H4 (cell line): ENCODE measurements at places on chromosomes 2 and 18.
A peak's percentile ranks its signal among the peaks of the same experiment; 100 is the strongest.

DNA sequence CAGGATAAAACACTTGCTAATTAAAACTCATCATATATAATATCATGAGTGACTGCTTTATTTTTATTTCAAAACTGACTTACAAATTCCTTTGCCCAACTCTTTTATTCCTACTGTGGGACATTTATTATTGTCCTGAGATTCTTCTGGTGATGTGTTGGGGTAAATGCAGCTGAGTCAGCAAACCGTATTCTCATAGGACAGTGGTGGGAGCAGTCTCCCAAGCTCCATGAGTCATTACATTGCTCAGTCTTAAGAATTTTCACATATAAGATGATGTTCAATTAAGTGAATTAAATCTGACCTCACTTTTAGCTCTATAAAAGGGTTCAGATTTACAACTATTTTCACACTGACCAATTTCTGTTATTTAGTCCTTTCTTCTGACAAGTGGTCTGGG, 1530.7 kb downstream of the LRP1B start:
- peak; percentile 10 for DNase-seq

GRCh38 chr18:58043491-58044369, at the start of gene NEDD4L:
Gene NEDD4L (plus strand): TSS chr18:58044226. CDS start chr18:58044661, 435 bp downstream.
- DNase-seq: peak; percentile 77

DNA sequence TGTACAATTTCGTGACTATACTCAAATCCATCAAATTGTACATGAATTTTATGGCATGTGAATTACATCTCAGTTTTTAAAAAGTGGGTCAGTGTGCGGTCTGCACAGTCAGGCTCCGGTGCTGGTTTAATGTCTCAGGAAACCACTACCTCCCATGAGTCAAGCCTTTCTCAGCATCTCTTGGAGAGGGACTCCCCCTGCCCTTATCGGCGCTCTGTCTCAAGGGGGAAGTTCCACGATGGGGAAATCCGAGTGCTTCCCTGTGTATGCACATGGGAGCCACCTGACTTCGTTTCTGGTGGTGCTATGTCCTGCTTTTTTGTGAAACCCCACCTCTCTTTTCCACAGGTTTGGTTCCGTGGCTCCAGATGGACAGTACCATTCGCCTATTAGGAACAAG, 72.5 kb downstream of the ACOXL start:
- DNase-seq: no peak

- no peak for DNase-seq
Observed at GRCh38 chr2:99451280-99451679, 38.5 kb downstream of the REV1 start.

DNA sequence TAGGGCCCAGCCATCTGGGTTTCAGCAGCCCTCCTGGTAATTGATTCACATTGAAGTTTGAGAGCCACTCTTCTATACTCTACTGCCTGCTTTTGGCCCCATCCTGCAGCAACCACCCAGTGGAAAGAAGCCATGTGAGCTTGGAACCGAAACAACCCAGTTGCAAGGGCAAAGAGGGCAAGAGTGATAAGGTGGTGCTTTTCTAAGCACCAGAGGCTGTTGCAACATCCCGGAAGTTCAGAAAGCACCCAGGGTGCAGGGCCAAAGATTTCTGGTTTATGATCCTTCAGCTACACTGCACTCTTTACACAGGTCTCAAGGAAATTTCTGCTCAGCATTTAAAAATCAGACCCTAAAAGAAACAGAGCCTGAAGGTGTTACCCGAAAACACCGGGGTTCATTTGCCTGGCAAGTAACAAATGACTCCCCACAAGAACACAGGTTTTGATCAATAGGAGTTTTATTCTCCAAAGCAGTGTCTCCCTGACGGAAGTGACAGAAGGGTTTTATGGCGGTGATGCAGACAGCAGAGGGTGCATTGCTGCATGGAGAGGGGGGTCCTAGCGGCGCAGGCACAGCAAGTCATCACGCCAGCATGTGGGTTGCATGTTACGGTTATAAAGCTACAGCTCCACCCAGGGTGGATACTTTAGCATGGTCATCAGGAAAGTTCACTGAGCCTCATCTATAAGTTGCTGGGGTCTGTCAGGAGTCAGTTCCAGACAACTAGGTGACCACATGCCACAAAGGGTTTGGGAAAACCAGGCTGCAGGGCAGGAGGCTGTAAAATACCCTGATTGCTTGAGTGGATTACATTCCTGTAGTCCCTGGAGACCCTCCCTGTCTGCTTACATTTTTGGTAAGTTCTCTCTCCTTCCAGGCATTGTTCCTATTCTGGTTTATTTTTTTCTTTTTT, 28.8 kb upstream of the TMEM37 start:
- DNase-seq: no peak

DNA sequence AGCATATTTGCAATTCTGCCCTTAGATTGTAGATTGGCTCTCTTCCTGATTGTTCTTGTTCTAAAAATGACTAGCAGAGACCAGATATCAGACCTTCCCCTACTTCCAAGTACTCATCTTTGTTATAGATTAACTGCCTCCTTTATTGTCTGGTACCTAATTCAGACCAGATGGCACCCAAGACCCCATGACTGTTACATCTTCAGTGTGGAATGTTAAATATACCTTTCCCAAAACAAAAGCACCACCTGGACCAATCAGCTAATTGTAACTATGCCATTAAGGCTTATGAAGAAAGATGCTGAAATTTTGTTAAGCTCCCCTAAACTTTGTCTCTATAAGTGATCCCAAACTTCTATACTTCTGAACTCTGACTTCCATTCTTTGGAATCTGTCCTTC, 12.0 kb upstream of the TFPI start:
- no peak for DNase-seq

- DNase-seq: no peak
Observed at GRCh38 chr2:65316072-65316471, 88.4 kb downstream of the ACTR2 start.

- DNase-seq: peak; percentile 73
Observed at GRCh38 chr2:189150033-189150432, 29.5 kb downstream of the COL5A2 start.

GRCh38 chr18:12159446-12159845, 65.8 kb downstream of the ANKRD62 start:
- no peak for DNase-seq

- no peak for DNase-seq
Observed at GRCh38 chr18:63040788-63041410, 278.7 kb downstream of the BCL2 start.

- no peak for DNase-seq
Observed at GRCh38 chr18:34817636-34818035, 107.5 kb downstream of the DTNA start.

GRCh38 chr2:34112161-34112560, 513.1 kb upstream of the FAM98A start:
- DNase-seq: no peak

GRCh38 chr18:76524900-76525698, 30.1 kb upstream of the ZNF516 start:
- peak; percentile 61 for DNase-seq

- no peak for DNase-seq
Observed at GRCh38 chr2:58032764-58033080, 13.9 kb upstream of the VRK2 start.

DNA sequence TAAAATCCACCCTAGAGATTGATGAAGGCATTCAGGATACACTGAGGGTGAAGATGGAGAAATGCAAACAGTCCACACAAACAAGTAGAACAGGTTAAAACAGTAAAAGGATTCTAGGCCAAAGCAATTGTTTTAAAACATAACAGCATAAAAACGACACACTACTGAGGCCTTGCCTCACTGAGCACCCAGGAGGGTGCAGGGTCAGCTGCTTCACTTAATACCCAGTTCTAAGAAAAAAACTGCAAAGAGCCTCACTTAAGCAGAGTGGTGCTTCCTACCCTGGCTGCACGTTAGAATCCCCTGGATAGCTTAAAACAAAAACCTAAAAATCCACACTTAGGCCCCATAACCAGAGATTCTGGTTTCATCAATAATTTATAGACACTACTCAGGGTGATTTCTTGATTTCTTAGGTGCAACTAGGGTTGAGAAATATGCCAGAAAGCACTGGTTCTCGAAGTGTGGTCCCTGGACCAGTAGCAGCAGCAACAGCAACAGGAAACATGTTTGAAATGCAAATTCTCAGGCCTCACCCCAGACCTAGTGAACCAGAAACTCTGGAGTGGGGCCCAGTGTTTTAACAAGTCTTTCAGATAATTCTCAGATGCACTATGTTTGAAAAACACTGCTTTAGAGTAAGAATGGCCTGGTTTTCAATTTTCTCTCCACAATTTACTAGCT, 279.1 kb downstream of the ZEB2 start:
- DNase-seq: no peak

DNA sequence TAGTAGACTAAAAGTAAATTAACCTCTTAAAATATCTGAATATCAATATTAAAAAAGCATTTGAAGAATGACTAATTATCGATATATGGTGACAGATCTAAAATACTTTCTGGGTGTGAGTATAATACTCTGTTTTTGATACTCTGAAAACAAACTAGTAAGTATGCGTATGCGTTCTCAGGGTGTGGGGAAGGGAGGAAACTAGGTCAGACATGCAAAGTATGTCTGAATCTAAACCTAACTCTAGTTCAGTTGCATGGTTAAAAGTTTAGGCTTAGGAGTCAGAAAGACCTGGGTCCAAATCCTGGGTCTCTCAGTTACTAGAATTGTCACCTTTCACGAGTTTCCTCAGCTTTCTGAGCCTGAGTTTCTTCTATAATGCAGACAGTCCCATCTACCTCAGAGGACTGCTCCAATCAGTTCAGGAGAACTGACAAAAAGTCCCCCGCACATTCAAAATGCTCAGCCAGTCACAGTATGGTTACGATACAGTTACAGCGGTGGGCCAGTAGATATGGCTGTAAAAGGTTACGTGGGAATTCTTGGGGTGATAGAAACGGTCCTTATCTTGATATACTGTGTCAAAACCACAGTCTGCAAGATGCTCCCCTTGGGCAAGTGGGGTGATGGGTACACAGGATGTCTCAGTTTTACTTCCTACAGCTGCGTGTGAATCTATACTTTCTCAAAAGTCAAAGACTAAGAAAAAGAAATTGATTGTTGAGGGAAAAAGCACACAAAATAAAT, 29.2 kb downstream of the UNC50 start:
- no peak for DNase-seq

- no peak for DNase-seq
Observed at GRCh38 chr18:45844938-45845337, 19.5 kb downstream of the SIGLEC15 start.

DNA sequence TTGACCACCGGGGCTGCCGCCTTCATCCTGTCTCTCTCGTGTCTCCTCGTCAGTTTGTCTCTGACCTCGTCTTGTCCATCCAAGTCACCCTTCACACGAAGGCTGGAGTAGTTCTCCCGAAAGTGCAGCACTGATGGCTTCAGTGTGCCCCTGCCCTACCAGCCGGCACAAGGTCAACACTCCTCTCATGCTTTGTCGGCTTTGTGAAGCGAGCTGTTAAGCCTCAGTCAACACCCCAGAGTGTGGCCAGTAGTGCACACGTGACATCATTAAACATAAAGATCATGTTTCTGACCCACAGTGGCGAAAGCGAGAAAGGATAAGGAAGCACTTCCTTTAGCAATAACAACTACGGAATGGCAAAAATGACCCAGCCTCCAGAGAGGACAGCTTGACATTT, 23.2 kb downstream of the ACKR3 start:
- no peak for DNase-seq

DNA sequence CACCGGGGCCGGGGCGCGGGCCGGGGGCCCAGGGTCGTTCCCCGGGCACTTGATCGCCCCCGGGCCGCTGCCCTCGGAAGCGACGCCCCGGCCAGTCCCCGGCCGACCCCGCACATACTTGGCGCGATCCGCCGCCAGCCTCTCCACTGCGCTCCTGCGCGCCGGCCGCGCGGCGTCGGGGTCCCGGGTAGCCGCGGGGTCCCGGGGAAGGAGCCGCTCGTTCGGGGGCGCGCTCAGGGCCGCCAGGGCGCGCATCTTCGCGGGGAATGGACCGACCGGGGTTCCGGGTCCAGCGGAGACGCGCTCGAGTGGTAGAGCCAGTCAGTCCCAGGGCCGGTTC, 204 bp downstream of the FAM110C start:
- no peak for DNase-seq

DNA sequence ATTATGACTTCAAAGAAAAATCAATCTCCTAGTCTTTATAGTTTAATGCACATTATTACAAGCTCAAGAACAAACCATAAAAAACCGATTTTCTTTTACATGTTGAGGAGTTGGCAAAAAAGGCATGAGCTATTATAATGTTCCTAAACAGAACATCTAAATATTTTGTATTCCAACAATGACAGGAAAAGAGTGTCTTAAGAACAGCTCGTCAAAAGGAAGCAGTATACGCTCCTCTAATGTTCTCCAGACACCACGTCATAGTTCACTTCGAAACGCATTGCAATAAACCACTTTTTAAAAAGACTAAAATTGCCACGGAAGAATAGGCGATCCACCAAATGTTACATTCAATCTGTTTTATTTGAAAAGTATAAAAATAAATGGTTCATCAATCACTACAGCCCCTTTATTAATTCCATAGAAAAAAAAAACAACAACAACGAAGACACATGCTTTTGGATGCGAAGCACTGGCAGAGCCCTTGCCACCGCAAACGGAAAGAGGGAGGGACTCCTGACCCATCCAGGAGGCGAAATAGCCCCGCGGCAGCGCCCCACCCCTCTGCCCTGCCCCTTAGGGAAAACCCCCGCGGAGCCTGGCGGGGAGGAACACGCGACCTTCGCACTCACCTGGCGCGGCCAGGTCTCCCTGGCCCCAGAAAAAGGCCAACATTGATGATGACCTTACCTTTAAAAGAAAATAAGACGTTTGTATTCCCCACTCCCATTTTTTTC, 45.8 kb downstream of the MBP start:
- DNase-seq: no peak

GRCh38 chr2:129004485-129004884, 685.8 kb upstream of the HS6ST1 start:
- no peak for DNase-seq

GRCh38 chr2:55026202-55026601, 24.0 kb downstream of the RTN4 start:
- DNase-seq: no peak

DNA sequence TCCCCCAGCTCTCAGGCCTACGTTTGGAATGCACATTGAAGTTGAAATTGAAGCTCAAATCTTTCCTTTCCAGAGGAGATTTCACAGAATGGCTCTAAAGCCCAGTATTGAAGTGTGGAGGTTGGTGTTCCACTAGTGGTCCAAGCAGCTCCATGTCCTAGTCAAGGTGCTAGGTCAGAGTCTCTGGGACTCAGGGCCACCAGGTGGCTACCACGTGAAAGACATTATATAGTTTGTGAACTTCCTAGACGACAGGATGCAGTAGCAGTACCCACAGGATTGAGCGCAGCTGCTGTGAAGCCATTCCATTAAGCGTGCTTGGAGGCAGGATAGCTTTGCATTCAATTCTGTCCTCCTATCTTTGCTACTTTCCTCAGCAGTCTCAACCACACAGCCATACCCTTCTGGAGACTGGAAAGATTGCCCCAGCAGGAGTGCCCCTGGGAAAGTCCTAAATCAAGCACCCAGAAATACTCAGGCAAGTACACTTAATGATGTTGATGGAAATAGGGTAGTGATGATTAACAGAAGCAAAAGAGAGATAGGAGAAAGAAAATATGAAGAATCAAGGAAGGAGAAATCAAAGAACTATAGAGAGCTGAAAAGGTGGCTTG, 4.7 kb upstream of the TGFA start:
- no peak for DNase-seq
